ENCODE measurements at places on chromosomes 5 and 9. TPM values are rescaled to one million over a fixed set of nuclear protein-coding genes. Genes with fewer than 3 reads are reported as not detected.
A peak's percentile ranks its signal among the peaks of the same experiment; 100 is the strongest.

GRCh38 chr5:78377718-78378105 is 17.3 kb downstream of the SCAMP1 start:
- no peak overlapping the region for H3K4me3 ChIP-seq
- no peaks in the 10 kb centered on the region for H3K27me3 ChIP-seq
- no peak overlapping the region for H3K27ac ChIP-seq
- DNase-seq, result no peak
- H3K36me3 ChIP-seq, result no peaks in the 10 kb centered on the region
- H3K4me1 ChIP-seq, result no peaks in the 10 kb centered on the region

- H3K27ac ChIP-seq, result no peak overlapping the region
- H3K4me1 ChIP-seq, result no peaks in the 10 kb centered on the region
- DNase-seq, result no peak
- no peaks in the 10 kb centered on the region for H3K27me3 ChIP-seq
Measured at GRCh38 chr5:67066815-67067214, 129.8 kb downstream of the CD180 start.

- DNase-seq, result no peak
- H3K27me3 ChIP-seq, result no peaks in the 10 kb centered on the region
- peaks cover 91% of the 10 kb centered on the region for H3K4me1 ChIP-seq
- H3K36me3 ChIP-seq, result peaks cover 32% of the 10 kb centered on the region
- H3K27ac ChIP-seq, result peak overlapping the region; percentile 79
- H3K4me3 ChIP-seq, result peak overlapping the region; percentile 90
Measured at GRCh38 chr9:127977009-127977883, 3.5 kb downstream of the EEIG1 start.

DNA sequence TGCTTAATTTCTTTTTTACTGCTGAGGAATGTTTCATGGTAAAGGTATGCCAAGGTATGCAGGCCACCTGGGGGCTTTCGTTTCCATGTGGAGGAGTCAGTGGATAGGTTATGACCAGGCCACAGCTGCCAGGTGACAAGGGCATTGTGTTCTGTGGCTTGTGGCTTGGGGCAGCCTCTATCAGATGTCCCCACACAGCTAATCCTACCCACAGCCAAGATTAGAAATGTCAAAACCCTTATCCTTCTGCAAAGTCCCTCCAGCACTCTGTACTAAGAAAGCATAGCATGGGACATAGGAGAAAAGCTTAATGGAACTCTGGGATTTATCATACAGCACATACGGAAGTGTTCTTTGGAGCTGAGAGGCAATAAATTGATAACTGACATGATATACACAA is 171.2 kb upstream of the S1PR3 start:
- H3K27me3 ChIP-seq, result peaks cover 26% of the 10 kb centered on the region
- H3K27ac ChIP-seq, result no peak overlapping the region
- no peaks in the 10 kb centered on the region for H3K36me3 ChIP-seq
- H3K4me3 ChIP-seq, result no peak overlapping the region
- no peaks in the 10 kb centered on the region for H3K4me1 ChIP-seq

DNA sequence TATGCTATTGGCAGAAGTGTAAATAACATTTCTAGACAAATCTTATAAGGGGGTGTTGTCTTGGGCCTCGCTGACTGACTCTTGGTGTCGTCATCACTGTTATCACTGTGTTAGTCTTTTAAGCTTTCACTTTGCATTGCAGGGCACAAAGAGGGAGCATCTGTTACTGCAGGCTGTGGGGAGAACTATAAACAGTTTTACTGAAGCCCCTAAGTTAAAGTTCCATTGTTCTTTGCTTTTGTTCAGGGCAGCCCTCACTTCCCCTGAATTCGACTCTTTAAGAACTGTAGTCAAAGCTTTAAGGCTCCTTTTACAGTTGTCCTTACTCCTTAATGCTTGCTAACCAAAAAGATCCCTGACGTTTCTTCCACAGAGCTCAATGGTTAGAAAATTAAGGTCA is 605.0 kb downstream of the RAB3C start:
- peaks cover 9% of the 10 kb centered on the region for H3K27me3 ChIP-seq
- H3K4me1 ChIP-seq, result no peaks in the 10 kb centered on the region
- no peak overlapping the region for H3K27ac ChIP-seq
- DNase-seq, result no peak
- no peaks in the 10 kb centered on the region for H3K36me3 ChIP-seq
- no peak overlapping the region for H3K4me3 ChIP-seq

DNA sequence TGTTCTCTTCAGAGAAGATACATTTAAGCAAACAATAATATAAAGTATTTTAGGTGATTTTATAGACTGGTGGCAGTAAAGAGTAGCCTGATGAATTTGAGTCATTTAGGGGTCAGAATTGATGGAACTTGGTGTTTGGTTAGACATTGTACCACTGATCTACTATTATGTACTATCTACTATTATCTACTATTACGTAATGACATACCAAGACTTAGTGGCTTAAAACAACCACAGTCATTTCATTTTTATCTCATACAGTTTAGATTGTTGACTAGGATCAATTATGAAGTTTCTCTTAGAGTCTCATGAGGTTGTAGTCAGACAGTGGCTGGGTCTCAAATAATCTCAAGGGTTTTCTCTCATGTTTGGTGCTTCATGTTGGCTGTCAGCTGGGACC is 54.0 kb downstream of the PPIP5K2 start:
- peaks cover 20% of the 10 kb centered on the region for H3K36me3 ChIP-seq
- DNase-seq, result no peak
- H3K27me3 ChIP-seq, result no peaks in the 10 kb centered on the region
- no peak overlapping the region for H3K27ac ChIP-seq
- no peak overlapping the region for H3K4me3 ChIP-seq

GRCh38 chr5:867300-867870 is 16.6 kb upstream of the ZDHHC11 start:
- H3K36me3 ChIP-seq, result peaks cover 90% of the 10 kb centered on the region
- no peak overlapping the region for H3K27ac ChIP-seq
- no peaks in the 10 kb centered on the region for H3K4me1 ChIP-seq

DNA sequence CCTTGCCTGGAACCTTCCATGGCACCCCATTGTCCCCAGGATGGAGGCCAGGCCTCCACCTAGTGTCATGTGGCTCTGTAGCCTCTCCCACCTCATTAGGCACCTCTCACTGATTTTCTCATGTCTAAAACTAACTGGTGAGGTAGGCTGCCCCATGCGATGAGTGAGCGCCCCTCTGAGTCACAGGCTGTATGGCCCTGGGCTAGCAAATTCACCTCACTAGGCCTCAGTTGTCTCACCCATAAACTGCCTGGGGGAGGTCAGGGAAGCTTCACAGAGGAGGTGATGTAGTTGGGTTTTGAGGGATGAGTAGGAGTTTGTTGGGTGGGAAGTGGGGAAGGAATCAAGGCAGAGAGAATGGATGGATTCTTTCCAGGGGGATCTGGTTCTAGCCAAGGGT is 8.8 kb downstream of the RXRA start:
- H3K27me3 ChIP-seq, result no peaks in the 10 kb centered on the region
- no peak overlapping the region for H3K4me3 ChIP-seq
- no peaks in the 10 kb centered on the region for H3K36me3 ChIP-seq
- H3K27ac ChIP-seq, result no peak overlapping the region
- no peak for DNase-seq

CFAP90 gene
- not detected for total RNA-seq

CBY3 gene
- not detected for total RNA-seq

All from T-cell (primary cell).